ENCODE measurements at places on chromosomes 7 and 10.

DNA sequence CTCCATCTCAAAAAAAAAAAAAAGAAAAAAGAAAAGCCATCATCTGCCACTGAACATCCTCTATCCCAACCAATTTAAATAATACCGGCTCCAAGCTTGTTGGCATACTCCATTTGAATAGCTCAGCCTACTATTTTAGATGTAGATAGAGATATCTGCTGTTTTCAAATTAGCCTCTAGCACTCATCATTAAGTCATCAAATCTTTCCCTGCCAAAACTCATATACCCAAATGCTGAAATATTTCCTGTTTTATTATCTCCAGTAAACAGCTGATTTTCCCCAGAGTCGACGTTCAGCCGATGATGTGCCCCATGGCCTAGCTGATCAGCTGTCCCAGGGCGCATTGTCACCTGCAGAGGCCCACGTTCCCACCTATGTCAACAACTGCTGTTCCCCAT is 34.5 kb upstream of the FRMD4A start:
- DNase-seq: no peak

- DNase-seq: no peak
These were observed 13.5 kb downstream of the SLC25A13 start for GRCh38 chr7:96308253-96308949.

DNA sequence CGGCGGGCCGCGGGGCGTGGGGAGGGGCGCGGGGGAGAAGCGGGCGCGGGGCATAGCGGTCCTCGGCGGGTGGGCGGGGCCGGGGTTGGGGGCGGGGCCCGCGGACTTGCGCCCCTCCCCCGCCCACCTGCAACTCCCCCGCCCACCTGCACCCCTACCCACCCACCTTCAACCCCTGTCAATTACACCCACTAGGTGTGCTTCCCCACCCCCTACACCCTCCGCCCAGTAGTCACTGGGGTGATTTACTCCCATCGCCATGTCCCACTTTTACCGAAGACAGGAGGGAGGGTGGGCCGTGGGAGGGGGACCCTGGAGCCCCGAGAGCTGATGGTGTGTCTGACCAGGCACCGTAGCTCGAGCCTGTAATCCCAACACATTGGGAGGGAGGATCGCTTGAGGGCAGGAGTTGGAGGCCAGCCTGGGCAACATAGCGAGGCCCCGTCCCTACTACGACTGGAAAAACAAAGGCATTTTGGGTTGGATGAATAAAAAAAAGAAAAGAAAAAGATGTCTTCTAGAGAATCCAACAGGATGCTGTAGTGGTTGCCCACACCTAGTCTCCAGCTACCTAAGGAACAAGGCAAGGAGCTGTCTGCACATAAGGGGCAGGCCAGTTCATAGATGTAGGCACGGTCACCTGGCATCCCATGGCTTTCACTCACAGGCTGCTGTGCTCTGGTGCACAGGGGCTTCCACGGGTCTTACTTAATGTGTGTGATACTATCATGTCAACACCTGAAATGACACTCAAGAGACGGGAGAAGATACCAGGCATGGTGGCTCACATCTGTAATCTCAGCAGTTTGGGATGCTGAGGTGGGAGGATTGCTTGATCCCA is 761 bp downstream of the KCTD7 start:
- no peak for DNase-seq

DNA sequence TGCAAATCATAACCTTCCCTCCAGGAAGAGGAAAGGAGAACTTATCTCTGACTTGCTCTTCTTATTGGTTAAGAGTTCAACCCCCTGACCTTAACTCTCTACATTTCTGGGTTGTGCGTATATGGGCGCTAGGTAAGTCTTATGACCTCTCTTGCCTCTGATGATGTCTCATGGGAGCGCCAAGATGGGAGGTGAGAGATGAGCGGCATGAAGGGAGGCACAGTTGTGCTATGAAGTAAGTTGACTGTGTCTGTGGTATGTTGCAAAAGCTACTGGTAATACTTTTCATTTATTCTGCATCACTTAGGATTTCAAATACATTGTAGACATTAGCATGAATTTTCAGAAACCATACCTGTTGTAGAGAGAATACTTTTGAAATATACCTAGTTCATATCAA is 59.0 kb downstream of the EXOC6 start:
- DNase-seq: no peak

- peak; percentile 50 for DNase-seq
These were observed 57.6 kb upstream of the EZH2 start for GRCh38 chr7:148941598-148942275.

GRCh38 chr7:155471718-155472117 is 13.8 kb downstream of the EN2 start:
- no peak for DNase-seq

DNA sequence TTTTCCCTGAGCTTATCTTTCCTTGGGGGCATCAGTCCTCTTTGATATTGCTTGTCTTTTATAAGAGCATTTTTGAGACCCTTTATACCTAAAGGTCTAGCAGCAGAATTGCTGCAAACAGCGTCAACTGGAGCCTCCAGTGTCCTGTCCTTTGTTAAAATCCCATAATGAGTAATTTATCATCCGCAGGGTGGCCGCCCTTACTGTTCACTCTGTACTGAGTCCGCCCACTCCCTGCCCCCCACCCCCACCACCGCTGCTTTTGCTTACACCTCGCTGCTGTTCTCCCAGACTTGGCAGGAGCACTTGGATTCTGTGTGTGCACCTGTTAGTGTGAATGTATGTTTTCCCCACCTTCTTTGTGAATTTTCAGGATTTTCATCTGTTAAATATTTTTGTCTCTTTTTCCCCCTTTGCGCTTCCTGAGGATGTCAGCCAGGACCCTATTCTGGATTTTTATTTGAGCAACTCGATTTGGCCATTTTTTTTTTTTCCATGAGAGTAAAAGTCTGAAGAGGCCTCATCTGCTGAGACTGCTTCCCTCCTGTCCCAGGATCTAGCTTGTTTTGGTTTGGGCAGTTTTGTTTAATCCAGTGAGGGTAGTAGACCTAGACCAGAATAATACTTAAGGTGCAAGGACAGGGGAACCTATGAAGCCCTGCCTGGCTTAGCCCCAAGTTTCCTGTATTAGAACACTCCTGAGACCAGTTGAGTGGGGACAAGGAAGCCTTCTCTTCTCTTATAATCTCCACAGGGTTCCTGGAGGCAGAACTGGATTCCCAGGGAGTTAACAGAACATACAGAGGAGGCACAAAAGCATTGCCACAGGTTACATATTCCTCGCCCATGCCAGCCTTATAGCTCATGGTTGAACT is 8.2 kb downstream of the AGFG2 start:
- DNase-seq: no peak

DNA sequence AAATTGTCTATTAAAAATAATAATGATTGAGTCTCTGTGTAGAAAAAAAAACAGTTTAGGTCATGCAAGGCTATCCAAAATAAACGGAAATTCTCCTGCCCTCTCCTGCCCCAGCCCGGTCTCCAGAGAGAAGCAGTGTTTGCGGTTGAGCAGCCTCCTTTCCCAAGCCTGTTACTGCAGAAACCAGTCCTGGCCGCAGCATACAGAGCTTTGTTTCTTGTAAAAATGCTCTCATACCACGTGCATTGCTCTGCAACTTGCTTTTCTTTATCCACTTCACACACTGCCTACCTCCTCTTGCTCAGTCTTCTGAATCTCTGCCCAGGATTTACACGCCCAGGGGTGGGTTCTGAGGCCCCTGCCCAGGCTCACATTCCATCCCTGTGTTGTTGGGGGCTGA is 34.4 kb upstream of the CUL1 start:
- DNase-seq: no peak

DNA sequence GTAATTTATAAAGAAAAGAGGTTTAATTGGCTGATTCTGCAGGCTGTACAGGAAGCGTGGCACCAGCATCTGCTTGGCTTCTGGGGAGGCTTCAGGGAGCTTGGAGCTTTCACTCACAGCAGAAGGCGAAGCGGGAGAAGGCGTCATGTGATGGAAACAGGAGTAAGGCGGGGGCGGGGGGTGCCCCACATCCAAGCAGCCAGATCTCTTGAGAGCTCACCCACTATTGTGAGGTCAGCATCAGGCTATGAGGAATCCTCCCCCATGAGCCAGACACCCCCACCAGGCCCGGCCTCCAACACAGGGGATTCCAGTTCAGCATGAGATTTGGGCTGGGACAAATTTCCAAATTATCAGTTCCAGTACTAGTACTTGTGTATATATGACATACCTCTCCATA is 46.2 kb downstream of the WDR37 start:
- DNase-seq: no peak
